Stimulated activated CD8-positive, alpha-beta memory T cell treated with anti-CD3 and anti-CD28 coated beads, Interleukin-4, amount 100 ng/mL, for 48 hours (primary cell): ENCODE measurements at places on chromosomes 1 and 21.
A peak's percentile ranks its signal among the peaks of the same experiment; 100 is the strongest.

DNA sequence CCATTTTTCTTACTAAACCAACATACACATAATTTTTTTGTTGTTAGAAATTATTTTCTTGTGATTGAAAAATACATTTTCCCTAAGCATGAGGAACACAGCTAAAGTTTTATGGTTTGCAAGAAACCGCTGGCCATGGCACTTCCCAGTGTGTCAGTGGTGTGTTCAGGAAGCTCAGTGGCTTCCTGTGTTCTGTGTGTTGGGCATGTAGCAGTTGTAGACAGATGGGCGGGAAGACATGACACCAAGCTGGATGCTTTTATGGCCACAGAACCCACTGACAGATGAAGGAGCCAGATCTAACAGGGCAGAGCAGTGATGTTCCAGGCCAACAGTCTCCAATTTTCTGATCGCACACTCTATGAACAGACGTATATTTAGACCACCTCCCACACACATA, 119.8 kb downstream of the GALNT2 start:
- DNase-seq: no peak

DNA sequence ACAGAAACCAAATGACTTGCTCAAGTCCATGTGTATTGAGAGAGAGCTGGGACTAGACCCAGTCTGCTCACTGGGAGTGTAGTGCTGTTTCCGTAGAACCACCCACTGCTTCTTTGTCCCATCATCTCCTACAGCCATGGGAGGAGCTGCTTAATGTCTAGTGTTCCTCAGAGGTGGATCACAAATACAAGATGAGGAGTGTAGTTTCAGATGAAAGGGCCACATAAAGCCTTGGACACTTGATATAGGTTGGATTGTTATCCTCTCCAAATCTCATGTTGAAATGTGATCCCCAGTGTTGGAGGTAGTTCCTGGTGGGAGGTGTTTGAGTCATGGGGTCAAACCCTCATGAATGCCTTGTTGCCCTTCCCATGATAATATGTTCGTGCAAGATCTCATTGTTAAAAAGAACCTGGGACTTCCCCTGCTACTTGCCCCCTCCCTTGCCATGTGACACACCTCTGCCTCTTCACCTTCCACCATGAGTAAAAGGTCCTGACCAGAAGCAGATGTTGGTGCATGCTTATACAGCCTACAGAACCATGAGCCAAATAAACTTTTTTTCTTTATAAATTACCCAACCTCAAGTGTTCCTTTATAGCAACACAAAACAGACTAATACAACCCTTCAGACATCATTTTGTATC, 127.5 kb upstream of the DNAH14 start:
- no peak for DNase-seq

- no peak for DNase-seq
Measured at GRCh38 chr1:114377356-114377755, 133.6 kb downstream of the TRIM33 start.

GRCh38 chr1:87149241-87150041, 179.2 kb upstream of the LMO4 start:
- no peak for DNase-seq

- DNase-seq: no peak
Measured at GRCh38 chr1:158675563-158676323, 10.8 kb downstream of the SPTA1 start.

GRCh38 chr1:31712630-31713029, 8.8 kb upstream of the COL16A1 start:
- DNase-seq: no peak

GRCh38 chr1:59819566-59820438, 5.1 kb downstream of the HOOK1 start:
- no peak for DNase-seq

GRCh38 chr1:53365437-53366063, 37.7 kb upstream of the LRP8 start:
- no peak for DNase-seq

- no peak for DNase-seq
Measured at GRCh38 chr1:185585770-185586169, 148.4 kb upstream of the HMCN1 start.

DNA sequence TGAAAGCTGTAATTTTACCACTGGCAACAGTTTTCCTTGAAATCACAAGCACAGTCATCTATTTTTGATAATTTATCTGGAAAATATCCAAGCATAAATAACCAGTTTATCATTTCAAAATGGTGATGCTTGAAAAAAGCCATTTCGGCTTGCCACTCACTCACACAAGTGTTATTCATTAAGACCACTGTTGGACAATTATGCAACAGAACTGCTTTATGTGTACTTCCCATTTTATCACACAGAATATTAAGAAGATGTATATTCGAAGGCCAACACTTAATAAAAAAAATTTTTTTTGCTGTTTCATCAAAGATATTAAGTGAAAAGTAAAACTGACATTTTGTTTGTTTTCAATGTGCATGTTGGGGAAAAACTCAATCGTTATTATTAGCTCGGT, 62.3 kb downstream of the EIF4G3 start:
- no peak for DNase-seq

GRCh38 chr1:221459558-221459957, 282.3 kb downstream of the DUSP10 start:
- no peak for DNase-seq

GRCh38 chr1:110098222-110099026, 13.8 kb upstream of the UBL4B start:
- no peak for DNase-seq

GRCh38 chr1:205805082-205805711, 7.8 kb downstream of the SLC41A1 start:
- DNase-seq: peak; percentile 72

- no peak for DNase-seq
Measured at GRCh38 chr1:48092401-48092800, 95.2 kb upstream of the TRABD2B start.

- peak; percentile 45 for DNase-seq
Measured at GRCh38 chr1:39576016-39576657, 453 bp downstream of the PABPC4 start.
